ENCODE measurements at places on chromosomes 13 and 19.

DNA sequence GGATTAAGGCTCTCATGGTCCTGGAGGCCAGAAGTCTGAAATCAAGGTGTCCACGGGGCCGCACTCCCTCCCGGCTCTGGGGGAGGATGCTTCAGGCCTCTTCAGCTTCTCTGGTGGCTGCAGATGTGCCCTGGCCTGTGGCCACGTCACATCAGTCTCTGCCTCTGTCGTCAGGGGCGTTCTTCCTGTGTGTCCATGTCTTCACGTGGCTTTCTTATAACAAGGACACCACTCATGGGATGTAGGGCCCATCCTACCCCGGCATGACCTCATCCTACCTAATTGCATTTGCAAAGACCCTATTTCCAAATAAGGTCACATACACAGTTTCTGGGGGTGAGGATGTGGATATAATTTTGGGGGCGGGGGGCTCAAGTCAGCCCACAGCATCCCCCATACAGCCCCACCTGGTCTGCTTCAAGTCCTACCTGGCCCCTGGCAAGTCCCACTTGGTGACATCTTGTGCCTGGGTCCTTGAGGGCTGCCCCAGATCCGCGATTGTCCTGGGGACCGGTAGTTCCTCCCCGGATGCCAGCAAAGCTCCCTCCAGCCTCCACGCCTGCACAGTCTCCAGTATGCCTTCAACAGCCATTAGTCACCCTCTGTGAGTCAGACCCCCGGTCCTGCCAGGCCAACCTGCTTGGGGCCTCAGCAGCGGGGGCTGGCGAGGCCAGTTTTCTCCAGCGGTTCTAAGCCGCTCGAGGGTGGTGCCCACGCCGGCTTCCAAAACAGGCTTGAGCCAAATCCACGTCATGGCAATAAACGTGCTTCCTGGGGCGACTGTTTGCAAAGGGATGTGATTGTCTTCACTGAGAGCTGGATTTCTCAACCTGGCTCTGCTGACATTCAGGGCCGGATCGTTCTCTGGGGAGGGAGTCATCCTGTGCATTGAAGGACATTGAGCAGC is 32.2 kb downstream of the MYO9B start:
- no peak for DNase-seq

GRCh38 chr19:34662919-34663318 is 14.0 kb downstream of the SCGB2B2 start:
- DNase-seq: peak; percentile 80

GRCh38 chr19:29587518-29587986 is 18.5 kb upstream of the POP4 start:
- DNase-seq: no peak

GRCh38 chr19:16586991-16587832 is 15.0 kb upstream of the SLC35E1 start:
- peak; percentile 62 for DNase-seq

GRCh38 chr19:12139269-12139668 is 881 bp downstream of the ZNF20 start:
- DNase-seq: no peak

GRCh38 chr19:30752201-30752600 is 380.0 kb downstream of the ZNF536 start:
- DNase-seq: no peak

DNA sequence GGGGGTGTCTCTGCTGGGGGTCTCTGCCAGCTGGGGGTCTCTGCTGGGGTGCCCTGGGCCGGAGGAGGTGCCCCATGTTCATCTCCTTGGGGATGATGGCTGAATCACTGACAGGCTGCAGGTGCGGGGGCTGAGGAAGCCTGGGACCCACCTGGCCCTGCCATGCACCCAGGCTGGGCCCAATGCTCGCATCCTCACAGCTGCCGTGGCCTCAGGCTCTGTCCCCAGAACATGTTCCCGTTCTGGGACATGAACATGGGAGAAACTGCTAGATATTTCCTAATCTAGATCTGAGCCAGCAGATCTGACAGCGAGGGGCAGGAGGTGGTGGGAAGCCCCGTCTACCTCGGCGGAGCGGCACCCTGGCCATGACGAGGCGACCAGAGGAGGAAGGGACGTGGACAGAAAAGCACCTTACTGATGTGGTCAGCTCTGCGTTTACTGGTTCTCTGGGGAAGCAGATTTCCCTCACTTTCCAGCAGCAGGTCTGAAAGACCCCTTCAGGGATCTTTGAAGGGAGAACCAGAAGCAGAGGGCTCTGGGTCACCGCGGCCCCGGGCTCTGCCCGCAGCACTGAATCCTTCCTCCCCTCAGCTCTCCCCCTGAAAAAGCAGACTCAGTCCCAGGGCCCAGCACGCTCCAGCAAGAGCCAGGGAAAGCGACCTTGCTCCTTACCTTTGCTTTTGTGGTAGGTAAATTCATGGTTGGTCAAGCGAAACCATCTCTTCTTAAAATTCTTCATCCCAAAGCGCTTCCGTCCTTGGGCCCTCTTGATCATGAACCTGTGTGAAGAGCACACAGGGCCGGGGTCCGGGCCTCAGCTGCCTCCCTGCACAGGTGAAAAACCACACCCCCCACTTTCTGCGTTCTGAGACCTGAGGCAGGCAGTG is 26.5 kb upstream of the C13orf46 start:
- DNase-seq: no peak

- no peak for DNase-seq
Observed at GRCh38 chr13:88022431-88023208, 351.4 kb downstream of the SLITRK5 start.

DNA sequence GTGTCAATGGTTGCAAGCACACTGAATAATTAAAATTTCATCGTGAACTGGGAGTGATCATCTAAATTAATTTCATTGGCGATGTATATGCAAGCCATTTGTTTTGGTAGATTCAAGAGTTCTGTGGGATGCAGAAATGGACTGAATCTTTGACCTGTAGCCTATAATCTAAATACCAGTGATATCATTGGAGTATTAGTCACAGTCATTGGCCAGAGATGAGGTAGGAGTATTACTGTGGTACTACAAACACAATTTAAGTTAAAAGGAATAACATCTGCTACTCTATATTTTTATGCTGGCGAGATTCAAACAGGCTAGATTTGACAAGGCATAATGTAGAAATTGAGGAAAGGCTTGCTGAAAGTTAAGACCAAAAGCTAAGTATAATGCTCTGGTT is 14.0 kb downstream of the FRY start:
- DNase-seq: no peak

DNA sequence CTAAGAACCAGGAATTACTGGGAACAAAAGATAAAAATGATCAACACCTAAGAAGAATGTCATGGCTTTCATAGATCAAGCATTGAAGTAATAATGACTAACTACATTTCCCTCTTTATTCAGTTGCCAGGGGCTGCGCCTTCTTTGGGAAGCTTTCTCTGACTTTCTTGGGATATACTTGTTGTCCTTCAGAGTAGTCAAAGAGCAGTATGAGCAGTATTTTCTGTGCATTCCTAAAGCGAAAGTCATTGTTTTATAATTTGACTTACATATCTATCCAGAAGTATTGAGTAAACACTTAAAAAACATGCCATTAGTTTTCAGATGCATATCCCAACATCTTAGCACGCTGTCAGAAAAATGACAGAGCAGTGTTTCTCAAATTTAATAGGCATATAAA is 2412.4 kb downstream of the PCDH9 start:
- no peak for DNase-seq

DNA sequence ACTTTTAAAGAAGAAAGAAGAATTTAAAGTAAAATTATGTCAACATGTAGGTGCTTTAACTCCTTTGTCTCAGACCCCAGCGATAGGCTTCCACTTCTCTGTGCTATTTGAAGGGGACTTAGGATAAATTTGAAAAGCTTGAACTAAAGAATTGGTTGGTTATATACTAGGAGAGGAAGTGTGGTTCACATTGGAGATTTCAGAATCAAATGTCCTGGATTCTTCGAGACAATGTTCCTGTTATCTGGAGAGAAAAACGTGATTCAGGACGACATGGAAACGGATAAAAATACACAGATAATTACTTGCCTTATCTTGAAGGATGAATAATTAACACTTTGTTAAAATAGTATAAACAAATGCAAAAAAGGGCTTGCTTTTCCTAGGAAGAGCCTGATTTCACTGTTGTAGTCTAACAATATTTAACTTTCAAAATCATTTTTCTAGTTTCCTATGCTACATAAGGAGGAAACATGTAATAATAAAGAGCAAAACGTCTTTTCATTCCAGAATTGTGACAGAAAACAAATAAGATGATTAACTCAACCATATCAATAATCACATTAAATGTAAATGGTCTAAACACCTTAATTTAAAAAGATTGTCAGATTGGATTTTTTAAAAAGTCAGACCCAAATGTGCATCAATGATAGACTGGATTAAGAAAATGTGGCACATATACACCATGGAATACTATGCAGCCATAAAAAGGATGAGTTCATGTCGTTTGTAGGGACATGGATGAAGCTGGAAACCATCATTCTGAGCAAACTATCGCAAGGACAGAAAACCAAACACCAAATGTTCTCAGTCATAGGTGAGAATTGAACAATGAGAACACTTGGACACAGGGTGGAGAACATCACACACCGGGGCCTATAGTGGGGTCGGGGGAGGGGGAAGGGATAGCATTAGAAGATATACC is 724 bp upstream of the ZNF780A start:
- DNase-seq: no peak

DNA sequence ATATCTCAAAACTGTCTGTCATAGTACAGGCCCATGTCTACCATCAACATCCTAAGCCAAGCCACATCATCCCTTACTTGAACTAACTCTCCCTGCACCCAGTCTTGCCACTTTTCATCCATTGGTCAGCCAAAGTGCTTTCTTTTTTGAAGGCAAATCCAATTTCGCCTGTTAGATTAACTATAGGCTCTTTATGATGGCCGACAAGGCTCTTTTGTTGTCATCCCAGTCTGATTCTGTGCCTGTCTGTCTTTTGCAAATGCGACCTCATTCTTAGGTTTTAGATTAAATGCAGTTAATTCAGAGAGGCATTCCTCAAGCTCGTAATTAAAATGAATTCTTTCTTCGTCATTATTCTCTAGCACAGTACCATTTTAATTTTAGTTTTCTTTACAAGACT is 148.3 kb downstream of the HS6ST3 start:
- no peak for DNase-seq

DNA sequence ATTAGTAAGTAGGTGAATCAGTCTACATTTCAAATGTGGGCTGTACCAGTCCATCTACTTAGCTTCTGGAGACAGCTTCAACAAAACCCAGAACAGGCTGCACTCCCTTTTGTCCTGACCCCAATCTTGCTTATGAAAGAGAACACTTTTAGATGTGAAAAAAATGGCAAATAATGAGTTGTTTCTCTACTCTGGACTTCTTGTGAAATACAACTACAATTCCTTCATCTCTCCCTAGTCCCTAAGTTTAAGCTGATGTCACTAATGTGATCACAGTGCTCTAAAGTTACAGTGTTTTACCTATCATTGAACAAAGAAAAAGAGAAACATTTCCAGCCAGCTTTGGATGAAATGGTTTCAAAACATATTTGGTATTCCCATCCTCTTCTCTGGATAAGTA is 183.9 kb downstream of the LHFPL6 start:
- DNase-seq: no peak

GRCh38 chr13:100195568-100195967 is 106.7 kb downstream of the PCCA start:
- DNase-seq: no peak

DNA sequence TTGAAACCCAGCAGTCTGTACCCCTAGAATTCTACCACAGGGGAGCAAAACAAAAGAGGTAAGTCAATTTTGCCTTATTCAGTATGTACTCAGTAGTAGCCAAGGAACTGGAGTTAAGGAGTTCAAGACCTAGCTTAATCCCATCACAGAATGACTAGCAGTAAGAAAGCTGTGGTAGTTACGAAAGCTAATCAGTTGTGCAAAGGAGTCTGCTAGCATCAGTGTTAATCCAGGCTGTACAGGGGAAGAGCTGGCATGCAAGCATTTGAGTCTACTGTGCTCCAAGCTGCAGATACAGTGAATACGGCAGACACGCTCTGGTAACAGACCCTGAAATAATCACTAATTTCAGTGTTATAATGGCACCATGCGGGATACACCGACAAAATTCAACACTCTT is 4.7 kb downstream of the DNMT1 start:
- no peak for DNase-seq

- no peak for DNase-seq
Observed at GRCh38 chr13:99280166-99280565, 22.0 kb upstream of the GPR18 start.

- DNase-seq: no peak
Observed at GRCh38 chr19:2775556-2776430, 7.3 kb downstream of the SGTA start.

DNA sequence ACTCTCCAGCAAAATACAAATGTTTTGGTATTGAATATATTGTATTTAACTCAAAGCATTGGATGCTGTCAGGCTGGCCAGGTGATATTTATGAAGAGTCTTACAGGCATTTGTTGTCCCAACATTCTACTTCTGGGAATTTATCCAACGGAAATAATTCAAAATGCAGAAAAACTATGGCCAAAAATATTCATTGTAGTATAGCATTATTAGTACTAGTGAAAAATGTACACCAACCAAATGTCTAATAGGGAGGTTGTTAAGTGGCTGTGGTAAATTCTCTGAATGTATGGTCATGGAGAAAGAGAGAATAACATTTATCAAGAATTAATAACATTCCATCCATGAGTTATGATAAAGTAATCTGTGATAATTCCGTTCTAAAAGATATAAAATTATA is 38.6 kb upstream of the GAS6 start:
- peak; percentile 3 for DNase-seq

DNA sequence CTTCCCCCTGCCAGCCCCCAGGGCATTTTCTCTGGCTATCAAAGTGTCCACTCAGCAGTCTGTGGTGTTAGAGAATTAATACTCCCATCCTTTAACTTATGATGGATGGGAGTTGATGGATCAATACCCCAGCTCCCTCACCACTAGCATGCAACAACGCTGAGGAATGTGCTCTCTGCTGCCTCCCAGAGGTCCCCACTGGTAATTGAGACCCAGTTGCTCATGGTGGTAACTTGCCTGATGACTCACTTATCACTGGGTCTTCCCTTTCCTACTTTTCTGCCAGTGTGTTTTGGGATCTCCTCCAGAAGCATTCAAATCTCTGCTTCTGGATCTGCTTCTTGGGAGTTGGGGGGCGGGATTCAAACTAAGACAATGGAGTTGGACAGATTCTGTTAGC is 20.3 kb upstream of the CACNA1A start:
- no peak for DNase-seq

DNA sequence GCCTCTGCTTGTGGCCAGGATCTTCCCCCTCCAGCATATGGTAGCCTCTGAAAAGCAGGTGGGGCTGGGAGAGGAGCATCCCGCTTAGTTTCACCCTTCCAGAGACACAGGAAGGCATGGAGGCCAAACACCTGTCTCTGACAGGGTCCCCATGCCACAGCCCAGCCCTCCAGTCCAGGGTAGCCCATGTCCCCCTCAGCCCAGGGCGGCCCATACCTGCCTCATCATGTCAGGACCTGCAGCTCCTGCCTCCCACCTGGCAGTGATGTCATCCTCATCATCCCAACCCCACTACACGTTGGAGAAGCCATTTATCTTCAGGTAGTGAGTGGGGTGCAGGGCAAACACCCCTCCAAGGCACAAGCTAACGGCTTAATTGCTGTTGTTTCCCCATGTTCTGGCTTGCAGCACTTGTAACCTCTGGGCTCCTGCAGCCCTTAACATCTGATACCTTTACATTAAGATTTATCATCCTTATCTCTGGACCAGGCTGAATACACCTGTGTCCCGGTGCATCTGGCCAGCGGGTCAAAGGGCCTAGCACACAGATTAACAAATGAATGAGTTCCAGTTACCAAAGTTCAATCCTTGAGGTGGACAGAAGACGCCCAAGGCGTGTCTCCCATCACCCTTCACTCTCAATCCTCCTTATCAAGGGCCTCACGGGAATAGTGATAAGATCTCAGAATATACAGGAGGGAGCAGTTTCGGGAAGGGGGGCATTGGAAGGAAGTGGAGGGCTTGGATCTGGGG is 22.2 kb downstream of the ZNF175 start:
- DNase-seq: no peak
